Small intestine (tissue), 16 donors: ENCODE measurements at places on chromosomes 12 and 14. TPM values are rescaled to one million over a fixed set of nuclear protein-coding genes. Genes with fewer than 3 reads are reported as not detected.

LRRK2 gene
- polyA plus RNA-seq, result 0.81 TPM

C14orf39 gene
- polyA plus RNA-seq, result not detected

B3GNT4 gene
- polyA plus RNA-seq, result 0.70 TPM

VWF gene
- polyA plus RNA-seq, result 6.5 TPM

RPGRIP1 gene
- polyA plus RNA-seq, result 0.44 TPM

TAS2R19 gene
- polyA plus RNA-seq, result not detected

HVCN1 gene
- 1.9 TPM for polyA plus RNA-seq

ANO4 gene
- 2.1 TPM for polyA plus RNA-seq

KRT1 gene
- polyA plus RNA-seq, result not detected

PLEKHG7 gene
- 0.22 TPM for polyA plus RNA-seq

RASSF3 gene
- 21.6 TPM for polyA plus RNA-seq

CCDC184 gene
- 0.27 TPM for polyA plus RNA-seq

MAX gene
- polyA plus RNA-seq, result 42.9 TPM

HOTAIR gene
- polyA plus RNA-seq, result not detected

NELL2 gene
- 29.1 TPM for polyA plus RNA-seq

KRR1 gene
- 10.0 TPM for polyA plus RNA-seq

REM2 gene
- 1.1 TPM for polyA plus RNA-seq

CIROP gene
- not detected for polyA plus RNA-seq

GPRC5D gene
- polyA plus RNA-seq, result 1.4 TPM

ZDHHC22 gene
- polyA plus RNA-seq, result 0.12 TPM

CLEC4A gene
- 0.79 TPM for polyA plus RNA-seq

ESRRB gene
- 0.13 TPM for polyA plus RNA-seq
